Activated CD4-positive, alpha-beta T cell treated with anti-CD3 and anti-CD28 coated beads for 36 hours (primary cell): ENCODE measurements at places on chromosomes 1 and 21. TPM values are rescaled to one million over a fixed set of nuclear protein-coding genes. Genes with fewer than 3 reads are reported as not detected.

- no peak overlapping the region for H3K27ac ChIP-seq
- peaks cover 5% of the 10 kb centered on the region for H3K36me3 ChIP-seq
- H3K4me1 ChIP-seq: peaks cover 3% of the 10 kb centered on the region
- H3K27me3 ChIP-seq: no peaks in the 10 kb centered on the region
- no peak for DNase-seq
Observed at GRCh38 chr1:75764057-75764655, 21.9 kb upstream of the RABGGTB start.

The TMEM52 gene
- 0.88 TPM for total RNA-seq

GRCh38 chr1:47433477-47434050 lies 4.3 kb upstream of the FOXD2 start:
- DNase-seq: peak; percentile 13
- peaks cover 42% of the 10 kb centered on the region for H3K27me3 ChIP-seq
- H3K27ac ChIP-seq: no peak overlapping the region
- peaks cover 33% of the 10 kb centered on the region for H3K4me1 ChIP-seq

DNA sequence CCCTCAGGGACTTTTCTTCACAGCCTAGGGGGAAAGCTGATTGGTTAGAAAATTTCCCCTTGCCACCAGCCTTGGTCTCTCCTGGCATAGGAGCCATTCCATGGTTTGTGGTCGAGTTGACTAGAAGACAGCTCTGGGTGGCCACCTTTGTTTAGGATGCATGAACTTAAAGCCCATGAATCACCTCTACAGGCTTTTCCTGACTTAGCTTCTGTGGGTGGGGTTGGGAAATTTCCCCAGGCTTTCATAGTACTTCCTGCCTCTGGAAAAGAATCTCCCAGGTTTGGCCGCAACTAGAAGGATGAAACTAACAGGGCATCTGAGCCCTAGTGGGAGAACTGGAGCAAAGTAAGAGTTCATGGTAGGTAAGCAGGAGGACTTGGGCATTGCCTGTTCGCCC lies 72.6 kb downstream of the SNRPE start:
- H3K4me1 ChIP-seq: peaks cover 10% of the 10 kb centered on the region
- DNase-seq: no peak
- H3K36me3 ChIP-seq: no peaks in the 10 kb centered on the region
- H3K27me3 ChIP-seq: peaks cover 7% of the 10 kb centered on the region
- H3K4me3 ChIP-seq: no peak overlapping the region
- no peak overlapping the region for H3K27ac ChIP-seq

The MPL gene
- total RNA-seq: not detected

DNA sequence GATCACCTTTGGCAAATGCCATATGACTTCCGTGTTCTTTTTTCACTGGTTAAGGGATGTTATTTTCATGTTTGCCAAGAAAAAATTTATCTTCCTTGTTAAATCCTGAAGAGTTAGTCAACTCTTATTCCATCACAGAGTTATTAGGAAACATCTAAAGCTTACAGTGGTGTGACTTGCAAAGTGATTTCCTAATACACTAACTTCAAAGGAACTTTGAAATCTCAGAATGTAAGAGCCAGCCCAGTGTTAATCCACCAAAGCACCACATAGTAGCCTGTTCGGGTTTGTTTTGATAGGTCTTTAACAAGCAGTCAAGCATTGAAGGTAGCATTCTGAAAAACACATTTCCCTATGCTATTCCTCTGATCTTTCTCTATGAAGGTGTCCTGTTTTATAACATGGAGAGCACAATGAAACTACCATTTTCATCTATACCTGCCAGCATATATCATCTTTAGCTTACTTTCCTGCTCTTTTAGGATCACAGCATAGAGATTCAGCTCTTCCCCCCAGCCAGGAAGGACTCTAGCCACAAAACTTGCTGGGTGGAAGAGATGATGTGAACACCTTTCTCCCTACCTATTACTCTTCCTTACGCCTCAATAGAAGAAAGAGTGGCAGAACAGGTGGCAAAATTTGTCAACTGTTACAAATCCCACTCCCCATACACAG lies 82.4 kb upstream of the MAGI3 start:
- H3K4me1 ChIP-seq: peaks cover 10% of the 10 kb centered on the region
- H3K36me3 ChIP-seq: no peaks in the 10 kb centered on the region
- H3K27ac ChIP-seq: no peak overlapping the region
- DNase-seq: no peak

The SPRR2B gene
- not detected for total RNA-seq

- no peak overlapping the region for H3K4me3 ChIP-seq
- H3K27ac ChIP-seq: no peak overlapping the region
- H3K27me3 ChIP-seq: no peaks in the 10 kb centered on the region
- no peaks in the 10 kb centered on the region for H3K4me1 ChIP-seq
- DNase-seq: no peak
Observed at GRCh38 chr1:192954705-192955265, 104.4 kb downstream of the UCHL5 start.

DNA sequence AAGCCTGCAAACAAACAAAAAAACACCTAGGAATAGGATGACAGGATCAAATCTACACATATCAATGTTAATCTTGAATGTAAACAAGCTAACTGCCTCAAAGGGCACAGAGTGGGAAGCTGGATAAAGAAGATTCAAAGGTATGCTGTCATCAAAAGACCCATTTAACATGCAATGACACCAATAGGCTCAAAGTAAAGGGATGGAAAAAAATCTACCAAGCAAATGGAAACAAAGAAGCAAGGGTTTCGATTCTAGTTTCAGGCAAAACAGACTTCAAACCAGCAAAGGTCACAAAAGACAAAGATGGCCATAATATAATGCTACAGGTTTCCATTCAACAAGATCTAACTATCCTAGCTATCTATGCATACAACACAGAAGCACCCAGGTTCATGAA lies 16.2 kb upstream of the OR2T10 start:
- peak overlapping the region; percentile 44 for H3K27ac ChIP-seq
- peaks cover 20% of the 10 kb centered on the region for H3K4me1 ChIP-seq
- H3K36me3 ChIP-seq: no peaks in the 10 kb centered on the region
- no peak for DNase-seq
- H3K27me3 ChIP-seq: no peaks in the 10 kb centered on the region

The PROX1 gene
- total RNA-seq: 0.09 TPM

GRCh38 chr21:35211782-35212181 lies 162.7 kb upstream of the RUNX1 start:
- H3K27me3 ChIP-seq: no peaks in the 10 kb centered on the region
- no peaks in the 10 kb centered on the region for H3K36me3 ChIP-seq
- no peak overlapping the region for H3K27ac ChIP-seq

- no peak overlapping the region for H3K4me3 ChIP-seq
- peaks cover 2% of the 10 kb centered on the region for H3K27me3 ChIP-seq
- DNase-seq: no peak
- H3K4me1 ChIP-seq: peaks cover 5% of the 10 kb centered on the region
- no peak overlapping the region for H3K27ac ChIP-seq
Observed at GRCh38 chr1:25871086-25871703, 4.3 kb downstream of the PAQR7 start.

- no peak overlapping the region for H3K27ac ChIP-seq
- no peak overlapping the region for H3K4me3 ChIP-seq
- DNase-seq: no peak
- H3K27me3 ChIP-seq: no peaks in the 10 kb centered on the region
- no peaks in the 10 kb centered on the region for H3K4me1 ChIP-seq
Observed at GRCh38 chr21:24976238-24976637, 631.0 kb downstream of the MRPL39 start.

GRCh38 chr1:244050014-244050834 lies 859 bp upstream of the ZBTB18 start:
- H3K4me1 ChIP-seq: peaks cover 31% of the 10 kb centered on the region
- H3K27ac ChIP-seq: peak overlapping the region; percentile 86
- peak; percentile 19 for DNase-seq
- H3K4me3 ChIP-seq: peak overlapping the region; percentile 96
- H3K36me3 ChIP-seq: peaks cover 2% of the 10 kb centered on the region

The PDZK1 gene
- total RNA-seq: not detected

DNA sequence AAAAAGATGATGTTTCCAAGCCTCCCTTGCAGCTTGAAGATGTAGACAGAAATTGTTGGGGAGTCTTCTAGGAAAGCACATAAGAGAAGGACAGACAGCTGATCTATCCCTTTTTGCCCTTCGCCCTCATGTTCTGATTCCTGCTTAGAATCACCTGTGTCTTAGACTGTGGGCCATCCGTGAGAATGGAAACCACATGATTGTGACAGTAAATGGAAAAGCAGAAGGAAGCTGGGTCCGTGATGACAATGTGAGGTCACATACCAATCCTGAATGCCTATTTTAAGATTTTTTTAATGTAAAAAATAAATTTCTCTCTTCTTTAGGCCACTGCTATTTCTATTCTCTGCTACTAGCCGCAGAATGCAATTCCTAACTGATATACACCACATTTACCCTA lies 67.7 kb upstream of the C1orf87 start:
- DNase-seq: no peak
- no peak overlapping the region for H3K27ac ChIP-seq
- no peaks in the 10 kb centered on the region for H3K4me1 ChIP-seq
- H3K36me3 ChIP-seq: no peaks in the 10 kb centered on the region
- no peak overlapping the region for H3K4me3 ChIP-seq

DNA sequence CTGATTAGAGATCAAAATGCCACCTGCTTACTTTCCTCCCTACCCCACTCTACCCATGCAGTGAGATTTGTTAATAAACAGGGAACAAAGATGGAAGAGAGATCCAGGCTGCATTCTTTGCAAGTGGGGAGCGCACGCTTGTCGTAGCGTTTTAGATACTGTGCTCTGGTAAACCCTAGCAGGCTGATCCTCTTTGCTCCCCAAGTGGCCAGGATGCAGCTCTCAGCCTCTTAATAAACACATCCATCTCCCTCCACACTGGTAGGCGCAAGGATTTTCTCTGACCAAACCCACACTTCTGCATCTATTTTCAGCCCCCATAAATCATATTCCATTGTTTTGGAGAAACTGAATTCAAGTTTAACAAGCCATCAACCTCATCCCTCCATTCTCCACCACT lies 2.9 kb downstream of the PGBD5 start:
- no peak overlapping the region for H3K27ac ChIP-seq
- peaks cover 61% of the 10 kb centered on the region for H3K27me3 ChIP-seq
- H3K4me3 ChIP-seq: no peak overlapping the region
- H3K4me1 ChIP-seq: peaks cover 7% of the 10 kb centered on the region

The ADAMTS4 gene
- total RNA-seq: 0.40 TPM

- no peak overlapping the region for H3K4me3 ChIP-seq
- H3K27me3 ChIP-seq: peaks cover 16% of the 10 kb centered on the region
- H3K27ac ChIP-seq: no peak overlapping the region
- no peak for DNase-seq
- H3K4me1 ChIP-seq: no peaks in the 10 kb centered on the region
- H3K36me3 ChIP-seq: no peaks in the 10 kb centered on the region
Observed at GRCh38 chr1:155300553-155301329, 497 bp downstream of the PKLR start.

The SLC30A2 gene
- not detected for total RNA-seq

The LRRC8C gene
- total RNA-seq: 31.5 TPM

GRCh38 chr21:24007592-24007991 lies 1599.7 kb downstream of the MRPL39 start:
- no peak overlapping the region for H3K4me3 ChIP-seq
- no peaks in the 10 kb centered on the region for H3K4me1 ChIP-seq
- no peaks in the 10 kb centered on the region for H3K27me3 ChIP-seq
- no peak for DNase-seq

The OR2T33 gene
- total RNA-seq: not detected

DNA sequence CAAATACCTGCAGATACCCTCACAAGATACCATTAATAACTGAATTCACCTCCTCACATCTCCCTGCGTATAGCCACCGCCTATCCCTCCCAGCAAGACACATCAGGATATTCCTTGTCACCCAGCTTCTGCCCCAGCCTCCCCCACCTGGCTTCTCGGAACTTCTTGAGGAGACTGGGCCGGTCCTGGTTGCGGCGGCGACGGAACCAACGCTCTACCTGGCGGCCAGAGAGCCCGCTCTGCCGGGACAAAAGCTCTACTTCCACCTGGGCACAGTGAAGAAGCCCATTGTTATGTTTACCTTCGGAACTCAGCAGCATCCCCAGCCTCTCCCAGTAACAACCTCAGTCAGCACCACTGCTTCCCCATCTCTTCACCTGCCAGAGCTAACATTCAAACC lies 6.7 kb downstream of the CERS2 start:
- H3K4me1 ChIP-seq: peaks cover 28% of the 10 kb centered on the region
- H3K36me3 ChIP-seq: peaks cover 53% of the 10 kb centered on the region
- H3K27me3 ChIP-seq: no peaks in the 10 kb centered on the region
- H3K27ac ChIP-seq: peak overlapping the region; percentile 15
- H3K4me3 ChIP-seq: no peak overlapping the region

DNA sequence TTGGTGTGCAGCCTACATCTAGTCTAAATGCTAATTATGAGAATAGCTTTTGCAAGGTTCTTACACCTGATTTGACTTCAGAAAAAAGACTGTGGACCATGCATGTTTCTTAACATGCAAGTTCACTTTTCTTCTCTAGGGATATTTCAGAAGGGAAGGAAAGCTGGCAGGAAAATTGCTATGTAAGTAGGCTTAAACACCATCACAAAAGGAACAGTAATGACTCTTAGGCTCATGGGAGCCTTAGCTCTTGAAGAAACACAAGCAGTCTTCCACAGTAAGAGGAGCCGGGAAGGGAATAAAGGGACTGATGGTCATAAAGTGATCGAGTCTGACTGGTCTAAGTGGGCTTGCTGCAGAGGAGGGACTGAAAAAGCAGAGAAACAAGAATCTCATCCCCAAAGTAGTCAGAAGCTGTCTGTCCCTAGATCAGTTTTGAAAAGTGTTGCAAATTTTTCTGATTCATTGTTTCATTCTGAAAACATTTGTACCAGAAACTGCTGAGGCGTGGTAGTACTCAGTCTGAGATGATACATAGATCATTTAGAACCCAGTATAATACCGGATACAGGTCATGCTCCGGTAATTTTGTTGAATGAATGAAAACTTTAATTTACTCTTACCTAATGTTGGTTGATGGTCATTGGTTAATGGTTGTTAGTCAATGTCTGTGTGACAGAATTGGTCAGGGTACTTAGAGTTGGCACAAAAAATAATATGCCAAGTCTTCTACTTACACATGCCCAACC lies 40.9 kb downstream of the SMYD2 start:
- H3K27me3 ChIP-seq: no peaks in the 10 kb centered on the region
- no peak for DNase-seq
- peaks cover 4% of the 10 kb centered on the region for H3K4me1 ChIP-seq
- peaks cover 37% of the 10 kb centered on the region for H3K36me3 ChIP-seq

The FAM110D gene
- not detected for total RNA-seq

DNA sequence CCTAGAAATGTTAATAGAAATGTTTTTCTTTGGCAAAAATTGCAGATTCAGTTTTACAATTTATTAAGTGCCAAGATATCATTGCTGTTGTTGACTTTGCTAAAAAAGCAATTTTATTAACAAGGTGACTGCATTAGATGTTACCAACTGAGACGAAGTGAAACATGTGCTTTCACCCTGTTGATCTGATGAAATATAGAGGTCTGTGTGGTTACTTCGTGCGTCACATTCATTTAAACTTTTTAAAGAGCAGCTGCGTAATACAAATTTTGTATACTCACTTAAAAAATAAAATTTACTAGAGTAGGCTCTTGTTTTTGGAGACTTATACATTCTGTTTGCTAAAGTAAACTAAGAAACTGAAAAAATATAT lies 465.7 kb downstream of the USP25 start:
- H3K27ac ChIP-seq: peak overlapping the region; percentile 78
- no peak for DNase-seq
- H3K36me3 ChIP-seq: no peaks in the 10 kb centered on the region
- H3K27me3 ChIP-seq: no peaks in the 10 kb centered on the region
